ENCODE measurements at places on chromosomes 6 and 20.

GRCh38 chr6:19605624-19606023 lies 231.5 kb upstream of the ID4 start:
- peak; percentile 54 for DNase-seq

GRCh38 chr6:98981473-98981872 lies 33.7 kb upstream of the FBXL4 start:
- no peak for DNase-seq

- peak; percentile 84 for DNase-seq
Measured at GRCh38 chr20:23606652-23607049, 934 bp upstream of the CST9 start.

DNA sequence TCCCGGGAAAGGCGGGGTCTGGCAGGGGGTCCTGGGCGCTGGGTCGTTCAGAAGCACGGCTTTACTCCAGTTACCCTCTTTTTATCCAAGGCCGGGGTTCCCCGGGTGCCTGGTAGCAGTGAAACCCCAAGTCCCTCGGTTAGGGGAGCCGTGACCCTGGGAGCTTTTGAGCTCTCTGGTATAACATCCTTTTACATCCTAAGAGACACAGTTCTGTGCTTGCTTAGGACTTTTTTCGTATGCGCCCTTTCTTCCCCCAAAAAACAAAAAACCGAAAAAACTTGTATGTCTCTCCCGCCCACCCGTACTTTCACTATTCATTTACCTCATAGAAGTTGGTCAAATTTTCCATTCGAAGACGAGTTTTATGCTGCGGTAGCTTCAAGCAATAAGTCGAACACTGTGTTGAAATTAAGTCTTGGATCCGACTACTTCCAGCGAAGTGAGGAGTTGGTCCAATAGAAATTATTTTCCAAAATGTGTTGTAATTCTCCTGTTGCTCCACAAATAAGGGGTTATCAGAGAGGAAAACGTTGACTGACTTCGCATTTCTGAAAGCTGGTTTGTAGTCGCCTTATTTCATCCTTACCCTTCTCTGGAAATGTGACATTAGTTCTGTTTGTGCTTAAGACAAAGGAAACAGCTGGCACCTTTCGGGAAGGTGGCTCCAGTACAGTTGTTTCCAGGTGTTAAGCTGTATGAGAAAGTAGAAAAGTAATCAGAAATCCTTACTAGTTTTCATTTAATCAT lies 816 bp upstream of the MAN1A1 start:
- DNase-seq: peak; percentile 27

- no peak for DNase-seq
Measured at GRCh38 chr6:52706001-52706400, 35.1 kb downstream of the TMEM14A start.

DNA sequence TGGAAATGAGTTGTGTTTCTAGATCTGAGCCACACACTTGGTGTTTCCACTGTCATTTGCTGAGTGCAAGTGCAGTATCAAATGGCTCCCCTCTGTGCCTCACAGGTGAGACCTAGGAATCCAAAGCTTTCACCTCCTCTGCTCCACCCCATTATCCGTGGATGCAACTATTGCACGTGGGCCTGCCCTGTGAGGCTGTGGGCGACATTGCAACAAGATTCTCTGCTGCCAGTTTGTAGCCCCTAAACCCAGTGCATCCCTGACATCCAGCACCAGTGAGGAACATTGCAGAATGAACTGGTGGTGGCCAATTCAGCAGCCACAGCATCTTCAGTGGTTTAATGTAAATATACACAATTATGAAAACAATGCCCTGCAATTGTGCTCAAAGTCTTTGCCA lies 115.0 kb upstream of the FOXA2 start:
- DNase-seq: no peak

DNA sequence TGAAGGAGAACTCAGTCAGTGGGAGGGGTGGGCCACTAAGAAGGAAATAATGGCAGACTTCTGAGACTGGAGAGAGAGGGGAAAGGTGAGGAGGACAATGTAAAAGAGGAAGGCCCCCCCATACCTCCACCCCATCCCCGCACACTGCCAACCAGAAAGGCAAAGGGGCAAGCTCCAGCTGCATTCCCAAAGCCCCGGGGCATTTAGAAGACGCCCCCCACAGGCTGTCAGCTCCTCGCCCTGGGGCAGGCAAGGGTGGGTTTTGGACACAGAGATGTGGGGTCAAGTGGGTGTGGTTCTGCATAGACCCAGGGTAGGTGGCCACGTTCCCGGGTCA lies 20.8 kb upstream of the SLC22A7 start:
- no peak for DNase-seq

DNA sequence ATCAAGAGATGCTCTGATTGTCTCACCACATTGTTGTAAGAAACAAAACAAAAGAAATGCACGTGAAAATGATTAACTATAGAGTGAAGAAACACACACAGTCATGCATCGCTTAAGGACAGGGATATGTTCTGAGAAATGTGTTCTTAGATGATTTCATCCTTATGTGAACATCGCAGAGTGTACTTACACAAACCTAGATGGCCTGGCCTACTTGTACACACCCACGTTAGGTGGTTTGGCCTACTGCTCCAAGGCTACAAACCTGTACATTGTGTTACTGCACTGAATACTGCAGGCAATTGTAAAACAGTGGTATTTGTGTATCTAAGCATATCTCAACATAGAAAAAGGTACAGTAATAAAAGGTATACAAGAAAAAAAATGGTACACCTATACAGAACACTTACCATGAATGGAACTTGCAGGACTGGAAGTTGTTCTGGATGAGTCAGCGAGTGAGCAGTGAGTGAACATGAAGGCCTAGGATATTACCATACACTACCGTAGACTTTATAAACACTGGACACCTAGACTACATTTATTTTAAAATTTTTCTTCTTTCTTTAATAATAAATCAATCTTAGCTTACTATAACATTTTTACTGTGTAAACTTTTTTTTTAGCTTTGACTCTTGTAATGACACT lies 48.6 kb downstream of the FKBP5 start:
- DNase-seq: no peak

DNA sequence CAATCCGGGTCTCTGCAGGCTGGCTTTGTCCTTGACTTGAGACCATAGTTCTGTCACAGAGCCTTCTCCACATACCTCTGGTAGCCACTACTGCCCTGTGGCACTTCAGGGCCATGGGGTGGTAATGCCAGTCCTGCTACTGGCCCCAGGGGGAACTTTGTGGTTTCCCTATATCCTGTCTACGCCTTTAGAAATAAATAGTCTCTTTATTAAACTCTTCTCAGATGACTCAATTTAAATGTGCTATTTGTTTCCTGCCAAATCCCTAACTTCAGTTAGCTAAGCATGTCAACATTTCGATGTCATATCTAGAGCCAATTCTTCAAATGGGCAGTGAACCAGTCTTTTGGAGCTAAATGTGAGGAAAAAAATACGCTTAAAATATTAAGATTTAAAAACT lies 60.1 kb downstream of the SEL1L2 start:
- DNase-seq: no peak

- peak; percentile 8 for DNase-seq
Measured at GRCh38 chr6:16632101-16632500, 129.2 kb downstream of the ATXN1 start.

DNA sequence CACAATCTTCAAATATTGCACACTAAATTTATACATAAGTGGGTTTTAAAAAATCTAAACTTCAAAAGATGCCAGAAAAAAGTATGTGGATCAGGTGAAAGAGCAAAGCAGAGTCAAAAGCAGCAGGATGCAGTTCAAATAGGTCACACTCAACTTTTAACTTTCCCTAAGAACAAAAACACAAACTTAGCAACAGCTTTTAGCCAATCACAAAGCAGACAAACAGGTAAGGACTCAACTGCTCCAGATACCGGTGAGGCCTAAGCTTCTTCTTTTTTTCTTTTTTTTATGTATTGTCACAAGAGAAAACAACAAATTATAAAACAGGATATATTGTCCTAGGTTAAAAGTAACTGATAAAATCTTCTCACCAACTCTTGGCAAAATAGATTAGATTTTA lies 74.7 kb downstream of the SESN1 start:
- DNase-seq: no peak

DNA sequence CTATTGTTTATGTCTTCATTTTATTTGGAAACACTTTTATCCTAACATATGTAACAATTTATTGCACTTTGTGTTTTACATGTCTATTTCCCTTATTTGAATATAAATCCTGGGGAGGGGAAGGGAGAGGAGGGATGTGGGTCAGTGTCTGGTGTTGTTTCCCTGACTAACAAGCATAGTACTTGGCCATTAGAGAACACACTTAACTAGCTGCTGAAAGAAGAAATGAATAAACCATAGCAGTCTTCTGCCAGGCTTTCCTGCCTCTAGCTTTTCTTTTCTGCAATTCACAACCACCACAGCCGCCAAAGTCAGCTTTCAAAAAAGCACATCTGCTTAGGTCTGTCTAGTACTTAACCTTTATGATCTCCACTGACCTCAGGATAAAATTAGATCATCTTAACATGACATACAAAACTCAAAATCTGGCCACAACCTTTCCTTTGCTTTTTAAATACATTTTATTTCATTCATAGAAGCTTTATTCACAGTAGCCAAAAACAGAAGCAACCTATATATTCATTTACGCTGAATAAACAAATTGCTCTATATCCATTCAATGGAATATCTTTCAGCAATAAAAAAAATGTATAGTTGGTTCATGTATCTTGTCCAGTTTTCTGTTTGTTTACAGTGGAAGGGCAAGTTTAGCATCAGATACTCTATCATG lies 16.3 kb downstream of the PDSS2 start:
- DNase-seq: no peak

- DNase-seq: no peak
Measured at GRCh38 chr20:49578436-49578835, 10.5 kb upstream of the PTGIS start.

GRCh38 chr6:147441751-147442150 lies 66.7 kb upstream of the SAMD5 start:
- peak; percentile 69 for DNase-seq

GRCh38 chr6:107106165-107106564 lies 9.2 kb downstream of the BEND3 start:
- DNase-seq: no peak

DNA sequence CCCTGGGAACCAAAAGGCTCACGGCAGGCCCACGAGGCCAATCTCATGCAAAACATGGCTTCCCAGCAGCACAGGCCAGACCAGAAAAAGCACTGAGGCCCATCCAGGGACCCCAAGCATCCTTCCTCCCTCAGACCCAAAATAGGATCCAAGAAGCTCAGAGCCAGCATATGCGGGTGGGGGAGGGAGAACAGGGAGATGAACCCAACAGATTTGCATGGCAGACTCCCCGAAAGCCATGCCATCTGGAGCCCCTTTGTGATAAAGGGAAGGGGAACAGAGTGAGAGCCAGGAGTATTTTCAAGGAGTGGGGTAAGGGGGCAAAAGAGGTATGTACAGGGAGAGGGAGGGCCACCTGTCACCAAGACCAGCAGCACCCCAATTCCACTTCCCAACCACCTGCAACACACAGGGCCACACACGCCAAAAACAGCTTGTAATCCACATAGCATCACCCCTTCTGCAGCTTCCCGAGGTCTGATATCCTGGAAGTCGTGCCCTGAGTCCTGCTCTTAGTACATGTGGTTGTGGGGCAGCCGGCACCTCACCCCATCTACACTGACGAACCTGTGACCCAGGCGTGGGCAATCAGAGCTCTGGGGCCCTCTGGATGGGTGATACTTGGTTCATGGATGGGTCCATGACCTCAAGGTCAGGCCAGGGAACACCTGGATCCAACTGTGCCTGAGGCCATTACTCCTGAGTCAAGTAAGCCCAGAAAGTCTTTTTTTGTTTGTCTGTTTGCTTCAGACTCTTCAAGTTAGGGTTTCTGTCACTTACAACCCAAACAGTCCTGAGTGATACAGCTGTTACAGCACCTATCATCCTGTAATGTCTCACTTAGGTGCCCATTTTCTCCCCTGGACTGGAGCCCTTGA lies 24.4 kb downstream of the PREX1 start:
- DNase-seq: no peak

DNA sequence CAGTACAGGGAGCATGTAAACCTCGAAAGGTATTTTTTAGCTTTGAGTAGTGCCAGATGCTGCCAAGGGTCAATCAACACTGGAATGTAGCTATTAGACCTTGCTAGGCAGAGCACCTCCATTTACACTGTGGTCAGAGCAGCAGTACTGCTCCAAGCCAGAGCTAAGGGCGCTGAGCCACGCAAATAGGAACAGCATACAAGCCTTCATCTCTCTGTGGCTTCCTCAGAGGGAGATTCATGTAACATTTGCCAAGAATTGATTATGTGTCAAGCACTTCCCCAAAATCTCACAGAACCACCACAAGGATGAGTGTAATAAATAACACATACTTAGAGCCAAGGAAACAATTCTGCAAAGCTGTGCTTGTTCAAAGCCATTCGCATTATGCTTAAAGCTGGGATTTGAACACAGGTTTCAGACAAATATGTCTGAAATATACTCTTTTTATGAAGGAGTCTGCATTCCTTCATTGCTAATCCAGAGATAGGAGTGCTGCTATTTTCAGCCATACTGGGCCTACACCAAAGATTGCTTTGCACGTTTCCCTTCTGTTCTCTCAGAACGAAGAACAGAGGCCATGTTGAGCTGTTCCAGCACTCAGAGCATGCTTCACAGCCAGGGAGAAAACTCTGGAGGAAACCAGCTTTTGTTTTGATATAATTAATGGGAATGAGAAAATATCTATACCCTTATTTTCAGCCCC lies 97.7 kb downstream of the SLC16A10 start:
- no peak for DNase-seq

DNA sequence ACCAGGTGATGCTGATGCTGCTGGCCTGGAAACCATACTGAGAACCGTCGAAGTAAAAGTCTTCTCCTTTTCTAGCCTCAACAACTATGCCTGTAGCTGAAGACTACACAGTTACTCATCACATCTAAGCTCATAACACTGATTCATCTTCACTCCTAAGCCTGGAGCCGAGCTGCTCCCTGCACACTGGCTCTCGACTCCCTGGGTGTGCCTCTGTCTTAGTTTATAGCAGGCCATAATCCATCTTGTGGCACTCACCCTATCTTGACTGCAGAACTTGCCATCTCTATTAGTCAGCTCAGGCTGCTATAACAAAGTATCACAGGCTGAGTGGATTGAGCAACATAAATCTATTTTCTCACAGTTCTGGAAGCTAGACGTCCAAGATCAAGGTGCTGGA lies 191.0 kb downstream of the UNC5CL start:
- DNase-seq: no peak

- no peak for DNase-seq
Measured at GRCh38 chr6:142292166-142292924, 9.5 kb upstream of the ADGRG6 start.

GRCh38 chr6:152720974-152721373 lies 23.3 kb downstream of the MYCT1 start:
- DNase-seq: no peak

GRCh38 chr6:150008588-150008987 lies 16.7 kb downstream of the RAET1L start:
- no peak for DNase-seq

GRCh38 chr20:10249048-10249770 lies 30.6 kb downstream of the SNAP25 start:
- DNase-seq: no peak

DNA sequence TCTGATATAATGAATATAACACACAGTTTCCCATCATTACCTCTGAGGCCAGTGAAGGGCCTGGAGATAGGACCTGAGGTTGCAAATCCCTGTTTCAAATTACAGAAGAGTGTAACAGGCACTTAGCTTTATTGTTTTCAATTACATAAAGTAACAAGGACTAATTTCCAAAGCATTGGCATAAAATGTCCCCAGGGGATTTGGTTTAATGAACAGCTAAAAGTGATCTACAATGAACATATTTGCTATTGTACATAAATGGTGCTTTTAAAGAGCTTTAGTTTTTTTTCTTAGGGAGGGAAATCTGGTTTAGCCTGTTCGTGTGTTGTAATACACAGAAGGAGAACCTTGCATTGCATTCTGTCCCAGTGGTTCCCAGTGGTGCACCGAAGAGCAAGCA lies 54.4 kb downstream of the HMGN3 start:
- DNase-seq: peak; percentile 36

Data from NCI-H82 (cell line).